Activated CD8-positive, alpha-beta memory T cell treated with anti-CD3 and anti-CD28 coated beads for 24 hours (primary cell): ENCODE measurements at places on chromosomes 16 and 17.
A peak's percentile ranks its signal among the peaks of the same experiment; 100 is the strongest.

DNA sequence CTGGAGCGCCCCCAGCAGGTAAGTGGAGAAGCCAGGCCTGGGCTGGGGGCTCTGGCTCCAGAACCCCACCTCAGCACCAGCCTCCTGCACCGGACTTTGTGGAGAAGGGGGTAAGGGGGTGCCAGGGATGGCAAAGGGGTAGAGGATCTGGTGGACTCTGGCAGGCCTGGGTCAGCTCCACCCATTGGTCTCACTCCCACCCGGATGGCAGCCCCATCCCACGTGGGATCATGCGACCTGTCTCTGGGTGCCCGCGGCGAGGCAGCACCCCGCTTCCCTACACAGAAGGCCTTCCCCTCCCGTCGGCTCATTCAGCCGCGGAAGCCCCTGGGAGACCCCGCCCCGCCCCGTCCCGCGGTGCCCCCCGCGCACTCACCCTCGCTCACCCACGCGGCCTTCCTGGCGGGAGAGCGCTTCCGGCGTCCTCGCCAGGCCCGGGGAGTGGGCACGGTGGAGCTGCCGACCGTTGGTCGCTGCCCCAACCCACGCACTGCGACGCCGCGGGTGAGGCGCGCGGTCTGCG, 498 bp upstream of the PLEKHG4 start:
- DNase-seq = peak; percentile 92

- no peak for DNase-seq
Measured at GRCh38 chr16:84839956-84840355, 20.2 kb downstream of the CRISPLD2 start.

GRCh38 chr16:48491517-48491916, 106.3 kb upstream of the SIAH1 start:
- no peak for DNase-seq

- DNase-seq = no peak
Measured at GRCh38 chr17:44266402-44267164, 1.4 kb downstream of the SLC4A1 start.

- DNase-seq = no peak
Measured at GRCh38 chr16:83651871-83652270, 155.9 kb upstream of the HSBP1 start.

- DNase-seq = no peak
Measured at GRCh38 chr17:40113907-40114245, 7.9 kb upstream of the MSL1 start.

- DNase-seq = no peak
Measured at GRCh38 chr16:8646326-8647053, 25.0 kb downstream of the METTL22 start.

DNA sequence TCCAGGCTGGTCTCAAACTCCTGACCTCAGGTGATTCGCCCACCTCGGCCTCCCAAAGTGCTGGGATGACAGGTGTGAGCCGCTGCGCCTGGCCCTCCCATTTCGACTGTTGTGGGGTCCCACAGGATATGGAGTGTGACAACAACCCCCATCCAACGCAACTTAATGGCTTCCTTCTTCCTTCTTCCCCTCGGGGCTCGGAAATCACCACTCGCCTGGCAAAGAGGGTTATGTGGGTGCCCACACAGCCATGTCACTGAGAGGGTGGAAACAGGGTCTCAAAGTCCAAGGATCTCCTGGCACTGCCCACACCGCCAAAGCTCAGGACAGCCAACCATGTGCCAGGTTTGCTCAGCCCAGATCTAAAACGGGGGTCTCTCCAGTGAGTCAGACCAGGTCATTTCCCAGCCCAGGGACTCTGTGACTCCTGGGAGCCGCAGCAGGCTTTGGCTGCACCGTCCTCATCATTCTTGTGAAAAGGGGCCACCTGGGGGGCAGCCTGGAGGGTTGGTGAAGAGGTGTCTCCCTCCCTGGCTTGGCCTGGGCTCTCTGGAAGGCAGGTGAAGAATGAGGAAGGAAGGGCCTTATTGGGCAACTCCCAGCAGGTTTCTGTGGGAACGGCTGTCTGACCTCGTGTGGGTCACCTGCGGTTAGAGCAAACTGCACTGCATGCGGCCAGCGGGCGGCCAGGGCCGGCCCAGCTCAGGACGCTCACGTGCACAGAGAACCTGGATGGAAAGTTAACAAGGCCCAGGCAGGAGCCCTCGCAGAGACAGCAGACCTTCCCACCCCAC, 25.3 kb upstream of the LITAF start:
- DNase-seq = no peak

DNA sequence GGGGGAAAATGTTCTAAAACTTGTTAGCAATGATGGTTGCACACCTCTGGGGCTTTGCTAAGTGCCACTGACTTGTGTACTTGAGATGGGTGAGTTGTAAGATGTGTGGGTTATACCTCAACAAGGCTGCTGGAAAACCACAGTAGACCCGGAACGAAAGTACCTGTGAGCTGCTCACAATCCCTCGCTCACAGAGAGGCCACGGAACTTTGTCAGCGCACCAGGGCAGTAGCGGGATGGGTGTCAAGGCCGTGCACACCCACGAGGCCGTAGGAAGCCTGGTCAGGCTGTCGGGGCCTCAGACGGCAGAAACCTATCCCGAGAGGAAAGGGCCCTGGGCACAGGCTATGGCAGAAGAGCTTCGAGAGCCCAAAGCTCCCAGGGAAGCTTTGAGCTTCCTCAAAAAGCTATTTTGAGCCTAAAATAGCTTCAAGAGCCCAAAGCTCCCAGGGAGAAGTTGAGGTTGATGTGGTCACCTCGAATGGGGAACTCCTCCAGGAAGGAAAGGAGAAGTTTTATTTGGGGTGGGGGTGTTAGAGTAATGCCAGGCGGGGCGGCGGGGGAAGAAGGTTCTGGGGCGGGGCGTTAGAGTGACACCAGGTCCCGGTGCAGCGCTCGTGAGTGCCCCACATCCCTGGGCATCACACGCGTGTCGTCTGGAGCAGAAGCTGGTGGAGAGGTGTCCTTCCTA, 19.0 kb downstream of the CBFA2T3 start:
- DNase-seq = no peak

- no peak for DNase-seq
Measured at GRCh38 chr16:86826941-86827340, 248.6 kb downstream of the FOXL1 start.
